HepG2 (cell line): ENCODE measurements at places on chromosomes 1 and 21.

DNA sequence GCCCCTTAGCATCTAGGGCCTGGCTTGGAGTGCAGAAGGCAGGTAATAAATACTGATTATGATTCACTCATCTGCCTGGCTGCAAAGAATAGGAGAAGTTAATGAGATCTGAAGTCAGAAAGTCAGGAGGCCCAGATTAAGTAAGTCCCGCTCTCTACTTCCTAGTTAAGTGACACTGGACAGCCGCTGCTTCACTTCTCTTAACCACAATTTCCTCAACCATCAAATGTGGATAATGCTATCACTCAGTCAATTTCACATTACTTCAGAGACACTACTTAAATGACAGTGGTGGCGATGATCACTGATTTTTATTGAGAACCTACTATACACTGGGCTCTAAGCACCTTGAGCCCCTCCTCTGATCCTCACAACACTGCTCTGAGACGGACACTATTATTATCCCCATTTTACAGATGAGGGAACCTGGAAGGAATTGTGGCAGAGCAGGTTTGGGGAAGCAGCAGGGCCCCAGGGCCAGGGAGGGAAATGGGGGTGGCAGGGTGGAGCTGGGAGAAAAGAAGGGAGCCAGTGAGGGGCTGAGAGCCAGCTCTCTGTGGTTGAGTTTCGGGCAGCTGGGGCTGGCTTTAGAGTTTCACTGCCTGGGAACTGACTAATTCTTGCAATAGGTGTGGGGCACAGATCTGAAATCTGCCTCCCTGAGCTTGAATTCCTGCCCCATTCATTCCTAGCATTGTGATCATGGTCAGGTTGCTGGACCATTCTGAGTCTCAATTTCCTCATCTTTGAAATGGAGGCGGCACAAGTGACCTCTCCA, 2.4 kb upstream of the E2F2 start:
- no peak for DNase-seq

DNA sequence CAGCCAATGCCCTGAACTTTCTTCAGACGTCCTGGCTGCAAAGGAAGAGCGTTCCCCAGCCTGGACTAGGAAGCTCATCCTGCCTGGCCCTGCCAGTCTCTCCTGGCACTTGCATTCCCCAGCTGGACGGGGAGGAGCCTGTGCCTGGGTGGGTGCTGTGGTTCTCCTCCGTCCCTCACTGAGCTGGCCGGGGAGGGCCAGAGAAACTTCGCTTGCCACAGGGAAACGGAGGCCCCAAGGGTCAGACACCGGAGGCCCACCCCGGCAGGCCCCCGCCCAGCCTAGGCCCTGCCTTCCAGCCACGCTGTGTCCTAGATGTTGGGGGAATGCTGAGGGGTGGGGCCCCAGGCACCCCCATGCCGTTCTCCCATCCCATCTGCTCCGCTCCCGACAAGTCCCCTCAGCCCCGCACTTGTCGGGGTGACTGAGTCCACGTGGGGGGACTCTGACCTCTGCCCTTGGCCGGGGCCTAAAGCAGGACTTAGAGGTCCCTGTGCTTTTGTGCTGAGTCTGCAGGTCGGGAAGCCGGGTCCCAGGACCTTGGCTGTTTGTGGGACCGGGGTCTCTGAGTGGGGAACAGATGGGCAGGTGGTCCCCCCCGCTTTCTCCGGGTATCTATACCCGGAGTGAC, 4.8 kb downstream of the FTCD start:
- no peak for DNase-seq

DNA sequence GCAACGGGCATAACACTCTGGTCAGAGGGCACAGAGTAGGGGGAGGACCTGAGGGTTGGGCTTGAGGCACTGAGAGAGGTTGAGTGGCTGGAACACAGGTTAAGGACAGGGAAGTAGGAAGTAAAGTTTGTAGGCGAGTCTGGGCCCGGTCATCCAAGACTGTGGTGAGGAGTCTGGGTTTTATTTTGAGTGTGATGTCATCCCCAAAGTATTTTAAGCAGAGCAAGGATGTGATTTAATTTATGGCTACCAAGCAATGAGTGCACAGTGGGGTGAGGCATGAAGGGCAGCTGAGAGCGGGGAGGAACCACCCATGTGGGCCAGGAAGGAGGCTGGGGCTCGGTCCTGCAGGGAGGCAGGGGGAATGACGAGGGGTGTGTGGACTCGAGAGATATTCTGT, 11.2 kb upstream of the VWA5B1 start:
- no peak for DNase-seq

DNA sequence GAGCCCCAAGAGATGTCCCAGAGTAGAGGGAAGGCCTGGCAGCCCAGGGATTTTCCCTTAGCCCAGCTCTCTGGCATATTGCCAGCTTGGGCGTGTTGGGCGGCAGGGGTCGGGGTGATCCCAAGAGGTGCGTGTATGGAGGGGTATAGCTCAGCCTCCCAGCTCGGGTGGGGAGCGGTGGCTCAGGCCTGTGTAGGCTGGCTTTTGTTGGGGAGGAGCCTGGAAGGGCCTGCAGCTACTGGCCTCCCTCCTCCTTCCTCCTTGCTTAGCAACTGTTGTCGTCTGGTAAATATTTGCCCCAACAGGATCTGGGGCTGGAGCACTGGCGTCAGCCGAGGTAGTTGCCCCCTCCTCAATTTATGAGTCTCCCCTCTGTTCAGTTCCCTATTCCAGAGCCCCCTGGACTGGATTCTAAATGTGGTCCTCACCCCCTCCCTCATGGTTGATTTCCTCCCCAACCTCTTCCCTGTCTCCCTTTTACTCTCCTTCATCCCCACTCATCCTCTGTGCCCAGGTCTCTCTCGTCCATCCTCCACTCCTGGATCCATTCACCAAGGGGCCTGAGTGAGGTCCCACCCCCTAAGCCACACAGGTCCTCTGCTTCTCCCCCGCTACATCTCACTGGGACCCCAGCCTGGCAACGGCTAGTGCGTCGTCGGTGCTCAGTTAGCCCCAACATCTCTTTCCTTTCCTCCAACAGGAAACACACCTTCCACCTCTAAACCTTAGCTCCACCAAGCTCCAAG, 10.3 kb upstream of the LMNA start:
- peak; percentile 50 for DNase-seq

GRCh38 chr1:221562542-221563475, 179.1 kb downstream of the DUSP10 start:
- DNase-seq = no peak

GRCh38 chr1:4510276-4510691, 144.1 kb upstream of the AJAP1 start:
- no peak for DNase-seq

GRCh38 chr1:168235548-168235885, 9.7 kb downstream of the SFT2D2 start:
- DNase-seq = no peak

- DNase-seq = no peak
Measured at GRCh38 chr1:179298952-179299351, 5.4 kb downstream of the SOAT1 start.

DNA sequence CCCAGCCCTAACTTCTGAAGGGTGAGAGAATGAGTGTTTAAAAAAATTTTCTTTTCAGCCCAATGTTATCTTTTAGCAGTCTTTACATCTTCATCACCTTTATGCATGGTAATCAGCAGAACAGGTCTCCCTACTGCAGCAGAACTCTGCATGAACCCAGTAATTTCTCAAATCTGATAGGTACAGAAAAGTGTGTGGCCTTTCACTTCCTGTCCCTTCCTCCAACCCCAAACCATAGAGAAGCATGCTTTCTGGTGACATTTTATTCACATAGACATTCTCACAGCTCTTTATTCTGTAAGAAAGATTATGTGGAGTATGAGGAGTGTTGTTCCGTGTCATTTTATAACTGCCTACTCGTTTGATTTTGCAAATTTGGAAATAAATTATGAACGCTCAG, 68.6 kb downstream of the RPAP2 start:
- DNase-seq = no peak

DNA sequence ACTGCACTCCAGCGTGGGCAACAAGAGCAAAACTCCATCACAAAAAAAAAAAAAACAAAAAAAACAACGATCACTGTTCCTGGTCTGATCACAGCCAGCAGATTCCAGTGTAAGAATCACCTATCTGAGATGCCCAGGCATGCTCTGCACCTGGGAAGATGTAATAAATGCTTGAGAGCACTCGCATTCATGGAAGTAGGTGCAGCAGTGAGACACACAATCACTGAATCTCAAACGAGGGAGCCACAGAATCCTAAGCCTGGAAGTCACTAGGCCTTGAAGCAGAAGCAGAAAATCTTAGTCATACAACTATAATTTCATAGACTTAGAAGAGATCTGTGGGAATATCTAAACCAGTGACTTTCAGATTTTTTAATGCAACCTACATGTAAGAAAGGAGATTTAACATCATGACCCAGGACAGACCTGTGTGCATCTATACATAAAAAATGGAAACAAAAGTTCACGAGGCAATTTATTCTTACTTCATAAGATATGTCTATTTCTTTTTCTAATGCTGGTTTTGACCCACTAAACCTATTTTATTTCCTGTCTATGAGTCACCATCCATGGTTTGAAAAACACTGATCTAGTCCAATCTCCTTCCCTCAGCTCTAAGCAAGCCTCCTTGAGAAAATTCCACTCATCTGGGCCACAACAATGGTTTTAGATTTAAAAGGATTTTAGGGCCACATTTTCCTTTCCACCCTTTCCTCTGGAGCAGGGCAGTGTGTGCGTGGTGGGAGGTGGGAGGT, 30.4 kb downstream of the RIMS3 start:
- DNase-seq = no peak

DNA sequence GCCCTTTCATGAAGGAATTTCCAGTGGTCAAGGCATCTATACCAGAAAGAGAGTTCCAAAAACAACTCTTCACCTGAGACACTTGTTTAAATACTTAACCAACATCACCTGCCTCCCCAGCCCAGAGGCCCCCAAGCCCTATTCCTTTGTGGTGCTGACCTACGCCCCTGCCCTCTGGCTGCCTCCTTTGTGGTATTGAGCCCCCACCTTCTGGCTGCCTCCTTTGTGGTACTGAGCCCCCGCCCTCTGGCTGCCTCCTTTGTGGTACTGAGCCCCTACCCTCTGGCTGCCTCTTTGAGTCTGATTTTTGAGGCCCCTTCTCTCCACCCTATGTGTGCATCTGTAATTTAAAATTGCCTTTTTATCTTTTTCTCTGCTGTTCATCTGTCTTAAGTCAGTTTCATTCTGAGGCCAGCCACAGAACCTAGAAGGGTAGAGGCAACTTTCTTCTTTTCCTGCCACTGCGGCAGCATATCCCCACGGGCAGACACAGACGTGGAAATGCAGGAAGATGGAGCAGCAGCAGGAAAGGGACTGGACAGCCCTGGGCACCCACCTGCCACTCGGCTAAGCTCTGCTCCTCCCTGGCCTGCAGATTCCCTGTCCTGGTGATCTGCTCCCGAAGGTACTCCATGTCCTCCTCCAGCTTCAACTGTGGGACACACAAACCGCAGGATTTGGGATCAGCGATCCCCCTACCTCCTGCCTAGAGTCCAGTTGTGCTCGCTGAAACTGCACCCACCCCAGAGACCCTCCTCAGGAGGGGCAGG, 3.2 kb downstream of the TRIM17 start:
- no peak for DNase-seq

GRCh38 chr1:219130366-219130935, 43.2 kb upstream of the LYPLAL1 start:
- no peak for DNase-seq

- DNase-seq = no peak
Measured at GRCh38 chr21:20721151-20721550, 277.1 kb upstream of the NCAM2 start.

- peak; percentile 37 for DNase-seq
Measured at GRCh38 chr1:113976609-113977278, 2.5 kb upstream of the OLFML3 start.

- no peak for DNase-seq
Measured at GRCh38 chr1:83515578-83516154, 483.3 kb downstream of the TTLL7 start.

DNA sequence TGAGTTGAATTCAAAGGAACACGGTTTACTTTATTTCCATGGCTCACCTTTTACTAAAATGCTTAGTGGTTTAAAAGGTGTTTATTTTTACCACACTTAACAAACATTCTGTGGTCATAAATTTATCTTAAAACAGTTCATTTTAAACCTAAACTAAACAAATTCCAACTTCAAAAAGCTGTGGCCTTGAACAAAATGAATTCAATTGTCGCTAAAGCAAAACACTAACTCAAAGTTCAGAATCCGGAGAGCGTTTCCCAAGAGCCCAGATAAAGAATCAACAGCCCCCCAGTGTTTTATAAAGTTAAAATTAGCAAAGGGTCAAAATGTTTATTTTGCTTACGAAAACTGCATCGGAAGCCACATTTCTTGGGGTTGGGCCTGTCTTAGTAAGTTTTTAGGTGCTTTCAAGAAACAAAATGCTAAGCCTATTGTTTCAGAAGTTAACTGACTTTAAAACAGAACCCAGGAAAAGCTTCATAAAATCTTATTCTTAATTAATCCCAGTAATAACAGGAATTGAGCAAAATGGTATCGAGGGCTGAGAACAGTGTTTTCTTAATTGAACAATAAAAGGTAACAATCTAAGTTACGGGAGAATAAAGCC, 1.3 kb downstream of the PUM1 start:
- peak; percentile 89 for DNase-seq

- no peak for DNase-seq
Measured at GRCh38 chr1:244988521-244988920, 124.2 kb upstream of the HNRNPU start.

DNA sequence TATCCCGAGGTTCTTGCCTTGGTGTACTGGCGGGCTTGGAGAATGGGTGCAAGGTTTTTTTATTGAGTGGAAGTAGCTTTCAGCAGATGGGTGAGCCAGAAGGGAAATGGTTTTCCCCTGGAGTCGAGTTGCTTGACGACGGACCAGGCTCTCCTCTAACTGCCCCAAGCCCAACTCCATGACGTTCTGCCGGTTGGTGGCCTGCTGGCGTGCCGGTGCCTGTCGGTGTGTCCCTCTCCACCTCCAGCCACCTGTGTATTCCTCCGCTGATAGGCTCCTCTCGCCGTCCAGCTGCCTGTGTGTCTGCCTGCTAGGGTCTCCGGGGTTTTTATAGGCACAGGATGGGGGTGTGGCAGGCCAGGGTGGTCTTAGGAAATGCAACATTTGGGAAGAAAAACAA, 34.3 kb upstream of the PTGFRN start:
- DNase-seq = no peak

GRCh38 chr1:78222225-78222959, 176.6 kb downstream of the GIPC2 start:
- DNase-seq = no peak

DNA sequence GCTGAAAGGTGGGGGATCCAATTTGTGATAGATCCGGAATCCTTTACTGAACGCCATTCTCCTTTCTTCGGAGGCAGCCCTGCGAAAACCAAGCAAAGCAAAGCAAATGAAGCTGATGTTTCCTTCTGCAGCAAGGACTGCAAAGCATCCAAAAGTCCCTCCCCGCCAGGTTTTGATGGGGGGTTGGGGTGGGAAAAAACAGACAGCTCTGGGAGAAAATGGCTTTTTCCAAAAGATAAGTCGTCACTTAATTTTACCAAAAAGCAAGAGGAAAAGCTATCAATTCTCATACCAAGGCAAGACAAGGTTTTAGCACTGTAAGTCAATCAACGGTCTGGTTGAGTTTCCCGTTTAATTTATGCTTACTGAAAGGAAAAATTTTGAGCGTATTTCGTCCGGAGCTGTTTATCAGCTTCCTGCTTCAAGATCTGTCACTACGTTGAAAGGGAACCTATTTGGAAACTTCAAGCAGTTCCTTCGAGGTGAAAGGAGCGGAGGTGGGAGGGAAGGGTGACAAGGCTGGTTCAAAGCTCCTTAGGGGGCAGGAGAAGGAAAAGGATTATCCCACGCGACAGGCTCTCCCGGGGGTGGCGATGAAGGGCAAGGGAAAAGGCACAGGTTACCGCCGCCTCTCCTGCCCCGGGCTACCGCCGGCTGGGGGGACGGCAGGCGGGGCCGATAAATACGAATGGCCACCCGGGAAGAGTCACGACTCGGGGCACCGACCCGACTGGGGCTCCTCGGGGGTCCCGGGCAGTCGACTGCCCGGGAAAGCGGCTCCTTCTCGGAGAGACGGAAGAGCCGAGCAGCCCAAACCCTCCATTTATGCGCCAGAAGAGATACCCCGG, 750 bp downstream of the SYNJ1 start:
- no peak for DNase-seq
